Ascending aorta (tissue), 2 donors: ENCODE measurements at places on chromosomes 12 and 14. TPM values are rescaled to one million over a fixed set of nuclear protein-coding genes. Genes with fewer than 3 reads are reported as not detected.

- DNase-seq: no peak
These were observed 16.4 kb upstream of the SRRM4 start for GRCh38 chr12:118964988-118965387.

DNA sequence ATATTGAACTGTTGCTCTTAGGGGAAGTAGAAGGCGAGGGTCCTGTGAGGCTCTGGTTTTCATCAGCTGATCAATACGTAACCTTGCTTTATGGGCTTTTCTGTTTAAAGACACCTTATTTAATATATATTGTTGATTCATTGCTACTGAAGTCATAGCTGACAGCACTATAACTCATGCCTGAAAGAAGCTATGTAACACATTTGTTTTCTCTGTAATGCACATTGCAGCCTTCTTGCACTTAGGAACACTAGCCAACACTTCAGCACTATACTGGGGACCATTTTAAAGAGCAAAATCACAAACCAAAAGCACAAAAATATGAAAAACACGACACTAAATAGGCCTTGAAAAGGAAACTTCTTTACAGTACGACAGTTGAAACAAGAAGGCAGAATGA, 135.7 kb downstream of the TTC6 start:
- DNase-seq: no peak

DNA sequence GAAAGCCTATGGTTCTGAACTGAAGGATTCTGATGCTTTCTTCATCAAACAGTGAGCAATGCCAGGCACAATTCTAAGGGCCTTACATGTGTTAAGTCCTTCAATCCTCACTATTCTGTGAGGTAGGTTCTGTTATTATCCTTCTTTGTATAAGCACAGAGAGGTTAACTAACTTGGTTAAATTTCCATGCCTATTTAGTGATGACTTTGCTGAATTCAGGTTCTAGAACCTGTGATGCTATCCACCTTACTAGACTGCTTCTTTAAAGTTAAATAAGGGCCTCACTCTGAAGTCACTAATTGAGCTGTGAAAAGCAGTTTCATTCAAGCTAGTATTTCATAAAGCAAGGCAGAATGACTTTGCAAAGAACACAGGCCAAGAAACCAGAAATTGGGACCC, 138.9 kb upstream of the PARP11 start:
- no peak for DNase-seq

DNA sequence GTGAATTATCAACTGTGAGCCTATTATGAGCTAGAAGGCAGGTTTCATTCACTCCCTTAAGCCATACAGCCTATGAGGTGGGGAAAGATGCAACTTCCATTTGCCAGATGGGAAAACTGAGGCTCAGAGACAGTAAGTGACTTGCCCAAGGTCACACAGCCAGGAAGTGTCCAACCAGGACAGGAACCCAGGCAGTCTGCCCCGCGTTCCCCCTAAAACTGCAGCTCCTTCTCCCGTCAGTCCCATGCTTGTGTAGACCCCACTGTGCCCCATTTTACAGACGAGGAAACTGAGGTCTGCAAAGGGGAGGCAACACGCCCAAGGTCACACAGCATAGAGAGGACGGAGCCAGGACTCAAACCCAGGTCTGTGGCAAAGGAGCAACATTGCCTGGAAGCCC, 50.6 kb downstream of the NCOR2 start:
- no peak for DNase-seq

DNA sequence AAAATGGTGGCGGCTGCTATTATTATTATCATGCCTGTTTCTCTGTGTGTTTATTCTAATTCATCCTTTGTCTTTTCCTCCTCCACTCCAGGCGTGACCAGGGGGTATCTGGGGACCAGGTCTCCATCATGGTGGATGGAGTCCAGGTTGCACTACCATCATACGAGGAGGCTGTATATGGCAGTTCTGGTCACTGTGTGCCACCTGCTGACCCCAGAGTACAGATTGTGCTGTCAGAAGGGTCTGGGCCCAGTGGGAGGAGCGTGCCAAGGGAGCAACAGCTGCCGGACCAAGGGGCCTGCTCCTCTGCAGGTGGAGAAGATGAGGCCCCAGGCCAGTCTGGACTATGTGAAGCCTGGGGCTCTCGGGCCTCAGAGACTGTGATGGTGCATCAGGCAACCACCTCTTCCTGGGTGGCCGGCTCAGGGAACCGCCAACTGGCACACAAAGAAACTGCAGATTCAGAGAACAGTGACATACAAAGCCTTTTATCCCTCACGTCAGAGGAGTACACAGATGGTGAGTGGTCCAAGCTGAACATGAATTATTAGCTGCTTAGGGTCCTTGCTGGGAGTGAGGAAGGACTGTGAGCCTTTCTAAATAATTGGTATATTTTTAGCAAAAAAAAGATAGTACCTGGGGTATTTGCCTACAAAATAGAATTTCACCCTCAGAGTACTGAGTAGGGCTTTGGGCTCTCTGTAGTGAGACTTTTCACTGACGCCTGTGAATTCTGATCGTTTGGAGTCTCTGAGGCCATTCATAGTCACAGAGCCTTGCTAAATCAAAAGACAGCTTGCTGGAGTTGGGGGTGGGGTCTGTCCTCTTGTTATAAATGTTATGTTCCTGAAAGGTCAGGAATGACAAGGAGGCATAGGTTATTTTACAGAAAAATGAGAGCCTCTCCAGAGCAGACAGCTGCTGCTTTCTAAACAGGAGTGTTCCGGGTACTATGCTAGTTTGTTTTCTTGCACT, 58.1 kb upstream of the SRSF5 start:
- DNase-seq: no peak

GRCh38 chr12:1355396-1355795, 239.0 kb downstream of the FBXL14 start:
- DNase-seq: no peak

DNA sequence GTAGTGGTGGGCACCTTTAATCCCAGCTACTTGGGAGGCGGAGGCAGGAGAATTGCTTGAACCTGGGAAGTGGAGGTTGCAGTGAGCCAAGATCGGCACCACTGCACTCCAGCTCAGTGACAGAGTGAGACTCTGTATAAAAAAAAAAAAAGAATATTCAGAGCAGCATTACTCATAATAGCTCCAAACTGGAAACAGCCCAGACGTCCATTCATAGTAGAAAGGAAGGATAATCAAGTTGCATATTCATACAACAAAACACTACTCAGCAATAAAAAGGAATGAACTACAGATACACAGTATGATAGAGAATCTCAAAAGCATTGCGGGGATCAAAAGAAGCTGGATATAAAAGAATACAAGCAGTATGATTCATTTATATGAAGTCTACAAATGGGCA, 19.1 kb downstream of the TMEM30B start:
- DNase-seq: no peak

DNA sequence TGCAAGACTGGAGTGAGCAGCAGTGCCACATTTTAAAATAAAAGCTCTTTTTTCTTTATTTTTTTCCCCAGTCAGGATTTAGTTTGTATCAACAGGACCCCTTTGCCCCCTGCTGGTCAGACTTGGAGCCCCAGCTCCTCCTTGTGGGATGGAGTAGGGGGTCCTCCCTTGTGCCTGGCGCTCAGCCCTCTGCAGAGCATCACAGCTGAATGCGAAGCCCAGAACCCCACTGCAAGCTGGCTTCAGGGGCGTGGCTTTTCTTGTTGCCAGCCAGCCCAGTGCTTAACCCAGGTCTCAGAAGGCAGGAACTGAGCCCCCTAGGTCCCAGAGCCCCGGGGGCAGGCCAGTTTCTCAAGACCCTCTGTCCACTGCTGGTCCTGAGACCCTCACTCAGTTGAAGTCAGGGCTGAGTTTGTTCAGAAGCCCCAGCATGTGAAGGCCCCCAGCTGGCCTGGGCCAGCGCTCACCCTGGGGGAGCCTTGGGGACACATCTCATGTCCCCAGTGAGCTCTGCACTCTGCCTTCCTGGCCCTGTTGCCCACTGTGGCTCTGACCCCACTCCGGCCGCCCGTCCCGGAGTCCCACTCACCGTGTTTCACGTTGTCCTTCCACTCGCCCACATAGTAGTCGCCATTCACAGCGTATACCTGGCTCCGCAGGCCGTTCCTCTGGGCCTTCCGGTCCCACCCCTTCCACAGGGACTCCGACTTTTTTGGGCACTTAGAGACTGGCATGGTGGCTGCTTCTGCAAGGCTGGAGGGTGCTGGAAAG, 519 bp downstream of the MORN3 start:
- no peak for DNase-seq

DNA sequence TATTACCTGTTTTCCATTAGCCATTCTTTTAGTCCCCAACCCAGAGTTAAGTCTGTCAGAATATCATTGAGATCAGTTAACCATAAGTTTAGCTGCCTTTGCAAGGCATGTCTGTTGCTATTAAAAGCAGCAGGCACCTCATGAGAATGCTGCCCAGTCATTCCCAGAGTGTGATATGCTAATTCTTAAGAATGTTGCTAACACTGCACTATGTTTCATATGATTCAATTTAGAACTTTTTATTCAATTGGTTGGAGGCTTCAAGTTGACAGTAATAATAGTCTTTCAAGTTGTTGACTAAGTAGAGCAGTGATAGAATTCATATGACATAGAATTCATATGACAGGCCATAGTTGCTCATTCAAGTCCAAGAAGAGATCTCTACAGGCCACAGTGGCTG, 292.3 kb downstream of the FUT8 start:
- no peak for DNase-seq

GRCh38 chr14:106662936-106663550, 1136.7 kb downstream of the TMEM121 start:
- DNase-seq: no peak

DNA sequence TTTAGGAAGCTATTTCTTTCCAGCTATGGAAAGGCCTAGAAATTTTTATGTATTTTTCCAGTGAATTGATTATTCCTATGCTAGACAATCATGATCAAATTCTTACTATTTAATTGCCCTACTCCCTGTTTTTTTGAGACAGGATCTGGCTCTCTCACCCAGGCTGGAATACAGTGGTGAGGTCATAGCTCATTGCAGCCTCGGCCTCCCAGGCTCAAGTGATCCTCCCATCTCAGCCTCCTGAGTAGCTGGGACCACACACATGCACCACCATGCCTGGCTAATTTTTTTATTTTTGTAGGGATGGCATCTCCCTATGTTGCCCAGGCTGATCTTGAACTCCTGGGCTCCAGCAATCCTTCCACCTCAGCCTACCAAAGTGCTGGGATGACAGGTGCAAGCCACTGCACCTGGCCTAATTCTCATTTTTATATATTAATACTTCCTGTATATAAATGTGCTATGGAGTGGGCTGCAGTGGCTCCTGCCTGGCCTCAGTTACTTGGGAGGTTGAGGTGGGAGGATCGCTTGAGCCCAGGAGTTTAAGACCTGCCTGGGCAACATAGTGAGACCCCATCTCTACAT, 16.0 kb upstream of the MDM2 start:
- DNase-seq: no peak

GRCh38 chr12:11621797-11622423, 27.6 kb upstream of the ETV6 start:
- DNase-seq: no peak

RNASE7 gene
- total RNA-seq: not detected

EGLN3 gene
- total RNA-seq: 5.9 TPM

WNT5B gene
- total RNA-seq: 0.53 TPM

APOF gene
- total RNA-seq: not detected

KLRD1 gene
- total RNA-seq: 0.11 TPM

AGAP2 gene
- total RNA-seq: 11.5 TPM
